Chondrocyte (in vitro differentiated cells): ENCODE measurements at places on chromosomes 1 and 21. TPM values are rescaled to one million over a fixed set of nuclear protein-coding genes. Genes with fewer than 3 reads are reported as not detected.

Gene SLC45A1
- total RNA-seq, result 2.9 to 5.1 TPM (median 4.8 TPM) in 3 replicates

DNA sequence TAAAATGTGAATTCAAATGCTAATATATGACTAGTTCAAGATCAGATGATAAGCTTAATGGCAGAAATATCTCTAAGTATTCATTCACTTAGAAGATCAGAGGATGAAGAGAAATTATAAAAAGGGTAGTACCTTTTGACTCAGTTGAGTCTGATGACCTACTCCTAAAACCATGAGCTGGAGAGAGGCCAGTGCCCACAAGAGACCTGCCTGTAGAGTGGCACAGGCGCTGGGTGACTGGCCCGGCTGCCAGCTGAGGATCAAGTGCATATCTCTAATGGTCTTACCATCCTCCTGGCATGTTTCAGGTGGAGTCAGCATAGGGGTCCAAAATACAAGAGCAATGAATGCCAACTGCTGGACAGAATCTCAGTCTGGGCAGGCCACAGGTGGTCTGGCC is 14.1 kb downstream of the DDAH1 start:
- H3K4me1 ChIP-seq, result peaks cover 35% of the 10 kb centered on the region
- no peak for DNase-seq
- peaks cover 4% of the 10 kb centered on the region for H3K36me3 ChIP-seq
- no peak overlapping the region for H3K4me3 ChIP-seq
- H3K27ac ChIP-seq, result no peak overlapping the region
- no peaks in the 10 kb centered on the region for H3K27me3 ChIP-seq

- H3K4me1 ChIP-seq, result no peaks in the 10 kb centered on the region
- no peak overlapping the region for H3K4me3 ChIP-seq
- H3K27ac ChIP-seq, result no peak overlapping the region
- peaks cover 18% of the 10 kb centered on the region for H3K27me3 ChIP-seq
- DNase-seq, result no peak
Observed at GRCh38 chr1:209491496-209491895, 92.0 kb upstream of the CAMK1G start.

DNA sequence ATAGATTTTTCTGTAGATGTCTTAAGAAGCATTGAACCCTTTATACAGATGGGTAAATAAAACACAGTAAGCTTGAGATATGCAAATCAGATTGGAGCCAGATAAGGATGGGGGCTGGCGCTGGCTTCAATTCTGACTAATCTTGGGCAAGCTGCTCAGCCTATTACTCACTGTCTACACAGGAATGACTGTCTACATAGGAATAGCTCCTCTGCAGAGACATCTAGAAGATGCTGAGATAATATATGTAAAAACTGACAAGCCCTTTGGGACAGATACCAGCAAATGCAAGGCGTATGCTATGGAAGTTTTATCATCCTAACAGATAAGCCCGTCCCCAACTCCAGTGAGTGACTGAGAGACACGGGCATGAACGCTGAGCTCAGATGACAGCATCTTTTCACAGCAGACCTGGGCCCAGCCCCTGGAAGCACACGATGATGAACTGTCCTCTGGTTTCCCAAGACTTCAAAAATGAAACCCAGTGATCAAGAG is 1.7 kb downstream of the CLDN14 start:
- no peak for DNase-seq
- peak overlapping the region; percentile 17 for H3K4me3 ChIP-seq
- H3K27ac ChIP-seq, result peak overlapping the region; percentile 88
- H3K4me1 ChIP-seq, result peaks cover 37% of the 10 kb centered on the region
- H3K36me3 ChIP-seq, result no peaks in the 10 kb centered on the region
- H3K27me3 ChIP-seq, result no peaks in the 10 kb centered on the region
